Activated naive CD8-positive, alpha-beta T cell treated with anti-CD3 and anti-CD28 coated beads, Interleukin-2, amount 50 U/mL, for 24 hours (primary cell): ENCODE measurements at places on chromosomes 13 and 19.

- no peak overlapping the region for H3K27ac ChIP-seq
- no peak overlapping the region for H3K4me3 ChIP-seq
- H3K4me1 ChIP-seq = no peaks in the 10 kb centered on the region
- no peaks in the 10 kb centered on the region for H3K36me3 ChIP-seq
Measured at GRCh38 chr13:101876951-101877350, 424.5 kb downstream of the ITGBL1 start.

GRCh38 chr13:98260357-98261164 is 83.5 kb upstream of the RNF113B start:
- H3K4me1 ChIP-seq = no peaks in the 10 kb centered on the region
- no peaks in the 10 kb centered on the region for H3K36me3 ChIP-seq
- H3K4me3 ChIP-seq = no peak overlapping the region
- no peak overlapping the region for H3K27ac ChIP-seq

DNA sequence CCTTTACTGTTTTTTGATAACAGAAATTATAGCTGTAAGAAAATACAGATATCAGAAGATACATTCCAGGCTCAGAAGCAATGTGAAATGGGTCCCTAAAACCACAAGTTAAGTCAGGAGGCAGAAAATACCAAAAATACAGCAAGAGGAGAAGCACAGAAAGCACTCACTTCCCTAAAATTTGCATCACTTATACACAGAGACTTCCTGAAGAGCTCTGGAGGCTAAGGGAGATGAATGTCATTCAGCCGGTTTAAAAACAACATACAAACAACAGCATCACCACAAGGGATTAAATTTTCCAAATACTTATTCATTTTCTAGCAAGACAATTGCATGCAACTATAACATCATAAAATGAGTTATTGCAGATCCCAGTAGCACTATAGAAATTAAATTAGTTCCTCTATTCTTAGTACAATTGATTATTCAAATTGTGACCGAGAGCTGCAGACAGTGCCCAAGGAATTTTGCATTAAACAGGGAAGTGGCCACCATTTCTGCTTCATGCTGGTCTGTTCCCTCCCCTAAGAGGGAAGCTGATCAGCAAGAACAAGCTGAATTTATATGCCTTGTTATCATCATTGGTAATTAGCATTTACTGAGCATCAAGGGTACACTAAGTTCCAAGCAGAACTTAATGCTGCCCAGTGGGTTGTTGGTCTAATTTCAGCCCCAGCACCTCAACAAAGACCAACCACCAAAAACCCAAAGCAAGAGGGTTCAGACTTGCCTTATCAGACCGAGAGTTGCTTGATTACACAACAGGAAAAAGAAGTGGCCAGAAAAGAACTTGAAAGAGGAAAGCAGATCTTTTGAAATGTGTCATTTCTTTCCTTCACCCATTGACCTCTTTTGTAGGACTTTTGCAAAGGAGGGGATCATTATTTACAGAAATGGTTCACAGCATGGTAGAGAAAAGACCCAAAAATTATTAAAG is 140.7 kb downstream of the KCTD12 start:
- no peak overlapping the region for H3K27ac ChIP-seq
- no peaks in the 10 kb centered on the region for H3K27me3 ChIP-seq
- no peak for DNase-seq
- H3K4me3 ChIP-seq = no peak overlapping the region
- peaks cover 3% of the 10 kb centered on the region for H3K4me1 ChIP-seq

DNA sequence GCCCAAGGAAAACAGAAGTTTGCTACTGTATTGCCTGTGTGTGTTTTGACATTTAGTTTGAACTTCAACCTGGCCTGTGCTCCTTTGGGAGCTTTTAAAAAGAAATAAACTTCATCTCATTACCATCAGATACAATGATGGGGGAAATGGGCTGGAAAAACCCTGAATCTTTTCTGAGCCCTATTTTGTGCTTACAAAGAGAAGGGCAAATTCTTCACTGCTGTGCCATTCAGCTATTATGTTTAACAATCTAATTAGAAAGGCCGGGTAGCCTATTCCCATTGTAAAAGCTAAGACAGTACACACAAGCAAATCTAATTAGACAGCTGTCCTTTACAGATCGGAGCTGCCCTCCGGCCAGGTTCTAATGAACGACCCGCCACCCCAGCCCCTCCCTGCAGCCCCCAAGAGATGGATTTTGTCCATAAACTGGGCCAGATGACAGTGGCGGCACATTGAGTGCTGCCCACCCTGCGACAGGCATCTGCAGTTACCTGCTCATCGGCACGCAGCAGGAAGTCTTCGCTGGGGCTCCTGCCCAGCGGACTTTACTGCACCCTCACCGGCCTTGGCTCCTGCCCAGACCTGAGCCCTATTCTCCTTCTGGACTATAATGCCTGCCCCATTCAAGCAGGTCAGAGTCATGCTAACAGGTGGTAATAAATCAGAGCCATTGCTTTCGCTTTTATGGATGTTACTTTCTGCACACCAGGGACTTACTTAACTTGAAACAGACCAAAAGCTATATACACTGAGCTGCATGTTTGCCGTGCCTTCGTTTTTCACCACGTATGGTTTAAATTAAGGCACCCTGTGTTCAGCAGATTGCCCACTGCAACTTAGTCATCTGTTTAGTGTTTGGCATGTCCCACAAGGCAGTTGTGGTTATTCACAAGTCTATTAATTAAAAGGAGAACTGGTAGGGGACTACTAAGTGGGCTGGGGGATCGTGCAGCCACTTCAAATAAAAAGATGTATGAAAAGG is 549.6 kb downstream of the FGF9 start:
- no peak overlapping the region for H3K27ac ChIP-seq
- H3K4me1 ChIP-seq = peaks cover 19% of the 10 kb centered on the region
- no peaks in the 10 kb centered on the region for H3K27me3 ChIP-seq
- no peak for DNase-seq
- H3K36me3 ChIP-seq = no peaks in the 10 kb centered on the region
